ENCODE measurements at places on chromosomes 16 and 17. TPM values are rescaled to one million over a fixed set of nuclear protein-coding genes. Genes with fewer than 3 reads are reported as not detected.
A peak's percentile ranks its signal among the peaks of the same experiment; 100 is the strongest.

DNA sequence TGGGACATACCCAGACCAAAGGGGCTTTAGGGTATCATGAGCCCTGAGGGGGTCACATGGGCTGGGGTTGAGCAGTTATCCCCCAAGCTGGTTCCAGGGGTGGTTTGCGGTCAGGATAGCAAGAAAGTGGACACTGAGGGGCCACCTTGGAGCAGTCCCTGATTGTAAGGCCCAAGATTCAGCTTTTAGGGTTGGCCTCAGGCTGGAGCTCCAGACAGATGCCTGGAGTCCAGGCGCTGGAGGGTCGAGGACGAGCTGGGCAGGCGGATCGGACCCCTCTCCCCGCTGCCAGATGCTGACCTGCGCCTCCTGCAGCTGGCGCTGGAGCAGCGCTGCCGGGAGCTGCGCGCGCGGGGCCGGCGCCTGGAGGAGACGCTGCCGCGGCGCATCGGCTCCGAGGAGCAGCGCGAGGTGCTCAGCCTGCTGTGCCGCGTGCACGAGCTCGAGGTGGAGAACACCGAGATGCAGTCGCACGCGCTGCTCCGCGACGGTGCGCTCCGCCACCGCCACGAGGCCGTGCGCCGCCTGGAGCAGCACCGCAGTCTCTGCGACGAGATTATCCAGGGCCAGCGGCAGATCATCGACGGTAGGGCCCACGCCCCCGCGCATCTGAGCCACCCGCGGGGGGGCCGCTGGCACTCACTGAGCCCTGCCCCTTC, 10.0 kb downstream of the BTBD17 start:
- no peak for DNase-seq

DNA sequence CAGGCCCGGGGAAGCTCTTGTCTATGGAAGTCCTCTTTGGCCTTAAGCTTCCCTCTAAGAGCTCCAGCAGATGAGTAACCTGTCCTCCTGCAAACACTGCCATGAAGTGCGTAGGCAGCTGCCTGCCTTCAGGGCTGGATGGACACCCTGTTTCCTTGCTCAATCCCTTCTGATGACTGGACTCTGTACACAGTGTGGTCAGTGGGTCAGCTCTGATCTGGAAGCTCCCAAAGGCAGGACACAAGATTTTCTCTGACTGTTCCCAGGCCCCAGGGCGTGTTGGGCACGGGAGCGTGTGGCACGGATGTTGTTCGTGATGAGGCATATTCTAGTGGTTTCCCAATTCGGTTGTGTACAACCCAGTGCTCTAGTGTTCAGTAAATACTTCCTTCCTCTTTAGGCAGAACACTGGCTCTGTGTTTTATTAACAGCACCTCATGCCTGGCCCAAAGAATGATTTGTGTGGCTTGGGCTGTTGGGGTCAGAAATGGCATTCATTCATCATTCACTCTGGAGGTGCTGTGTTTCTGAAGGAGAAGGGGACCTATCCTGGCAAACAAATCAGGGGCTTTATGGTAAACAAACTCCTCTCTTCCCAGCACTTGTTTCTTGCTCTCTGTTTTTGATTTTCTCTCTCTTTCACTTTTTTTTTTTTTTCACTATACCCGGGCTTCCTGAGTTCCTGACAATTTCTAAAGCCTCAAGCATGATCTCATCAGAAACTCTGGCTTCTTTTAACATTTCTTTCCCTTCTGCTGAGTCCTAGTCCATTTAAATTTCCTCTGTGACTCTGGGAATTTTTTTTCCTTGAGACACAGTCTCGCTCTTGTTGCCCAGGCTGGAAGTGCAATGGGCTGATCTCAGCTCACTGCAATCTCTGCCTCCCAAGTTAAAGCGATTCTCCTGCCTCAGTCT, 12.0 kb upstream of the RNF157 start:
- no peak for DNase-seq

The NPIPA5 gene
- 11.4 TPM for total RNA-seq

DNA sequence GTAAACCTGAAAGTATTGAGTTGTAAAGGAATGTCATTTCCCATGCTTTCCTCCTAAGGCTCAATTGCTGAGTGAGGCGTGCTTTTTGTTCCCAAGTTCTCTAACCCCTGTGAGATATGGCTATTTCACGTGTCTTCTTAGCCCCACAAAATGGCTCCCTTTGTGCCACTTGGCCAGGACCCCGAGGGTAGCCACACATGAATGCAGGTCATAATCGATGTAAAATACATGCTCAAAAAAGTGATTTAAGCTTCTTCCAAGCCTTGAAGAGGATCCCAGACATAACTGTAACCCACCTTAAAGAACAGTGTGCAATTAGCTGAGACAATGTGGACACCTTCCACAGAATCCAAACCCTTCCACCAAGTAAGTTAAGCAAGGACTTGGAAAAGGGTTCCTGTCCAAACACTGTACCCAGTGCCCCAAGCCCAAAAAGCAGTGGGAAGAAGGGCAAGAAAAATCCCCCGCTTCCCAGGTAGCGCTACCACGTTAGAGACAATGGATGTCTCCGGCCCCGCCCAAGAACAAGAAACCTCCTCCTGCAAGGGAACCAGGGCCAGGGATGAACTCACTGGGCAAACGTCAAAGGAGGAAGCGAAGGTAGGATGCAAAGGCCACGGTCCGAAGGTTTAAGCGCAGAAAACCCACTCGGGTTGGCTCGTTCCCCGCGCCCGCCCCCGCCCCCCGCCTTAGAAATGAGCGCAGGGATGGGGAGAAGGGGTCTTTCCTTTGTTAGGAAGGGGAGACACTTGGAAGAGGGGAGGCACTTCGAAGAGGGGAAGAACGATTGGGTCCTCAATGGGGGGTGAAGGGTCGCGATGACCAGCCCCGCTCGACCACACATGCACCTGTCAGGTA, 1.2 kb downstream of the JPT1 start:
- DNase-seq, result peak; percentile 55

GRCh38 chr17:82023447-82024241, 539 bp downstream of the LRRC45 start:
- DNase-seq, result peak; percentile 41

GRCh38 chr16:49947907-49948678, 76.9 kb upstream of the CNEP1R1 start:
- no peak for DNase-seq

- no peak for DNase-seq
These were observed 86.8 kb downstream of the MARF1 start for GRCh38 chr16:15556130-15556529.

GRCh38 chr17:7897773-7898172, 9.2 kb downstream of the CHD3 start:
- DNase-seq, result peak; percentile 51

DNA sequence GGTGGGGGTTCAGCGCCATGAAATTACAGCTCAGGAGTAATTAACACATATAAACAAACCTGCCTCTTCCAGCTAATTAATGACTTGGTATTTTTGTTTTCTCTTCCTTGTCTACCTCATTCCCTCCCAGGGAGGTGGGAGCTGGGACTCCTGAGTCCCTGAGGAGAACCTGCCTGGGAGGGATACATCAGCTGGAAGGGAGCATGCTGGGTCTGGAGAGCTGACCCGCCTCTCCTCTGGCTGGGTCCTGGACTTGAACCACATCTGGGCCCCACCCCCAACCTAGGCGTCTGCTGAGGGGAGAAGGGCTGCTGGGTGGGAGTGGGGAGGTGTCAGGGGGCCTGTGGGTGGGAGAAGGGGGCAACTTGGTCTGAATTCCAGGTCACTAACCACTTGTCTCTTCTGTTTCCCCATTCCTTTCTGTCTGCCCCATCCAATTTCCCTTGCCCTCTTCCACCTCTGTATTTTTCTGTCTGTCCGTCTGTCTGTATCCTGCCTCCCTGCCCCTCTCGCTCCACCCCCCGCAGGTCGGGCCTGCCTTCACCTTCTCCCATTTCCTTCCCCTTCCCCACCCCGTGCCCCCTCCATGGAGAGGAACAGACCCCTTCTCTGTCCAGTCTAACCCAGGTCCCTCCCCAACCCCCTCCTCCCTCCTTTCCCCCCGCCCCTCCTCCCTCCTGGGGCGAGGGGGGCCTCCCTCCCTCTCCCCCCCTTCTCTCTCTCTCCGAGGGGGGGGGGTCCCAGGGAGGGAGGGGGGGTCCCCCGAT, at the start of gene NLGN2:
TSS of gene NLGN2 (plus strand) at position 361 of the 767 bp plus-strand sequence. CDS start 411 bp downstream, outside the sequence.
- DNase-seq, result no peak

DNA sequence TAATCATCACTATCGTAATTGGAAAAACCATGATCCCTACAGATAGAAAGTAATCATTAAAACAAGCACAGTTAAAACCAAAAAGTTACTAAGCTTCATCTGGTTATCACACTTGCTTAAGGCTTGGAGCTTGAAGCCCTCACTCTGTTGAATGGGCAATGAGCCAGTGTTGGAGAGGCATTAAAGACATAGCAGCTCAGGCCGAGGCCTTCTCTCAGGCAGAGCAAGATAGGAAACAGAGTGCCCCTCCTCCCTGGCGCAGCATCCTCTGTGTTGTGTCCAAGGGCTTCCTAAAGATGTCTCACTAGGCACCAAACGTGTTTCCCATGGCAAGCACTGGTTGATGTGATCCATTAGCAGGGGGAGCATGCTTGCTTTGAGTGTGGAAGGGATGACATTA, 34.9 kb upstream of the LGALS9 start:
- no peak for DNase-seq

All from activated naive CD4-positive, alpha-beta T cell treated with anti-CD3 and anti-CD28 coated beads, Interleukin-2, amount 50 U/mL, for 72 hours (primary cell).